ENCODE measurements at places on chromosomes 6 and 20.

GRCh38 chr6:13810688-13811446 lies 3.5 kb downstream of the MCUR1 start:
- DNase-seq: no peak

GRCh38 chr6:28125401-28125800 lies 992 bp downstream of the ZSCAN16 start:
- DNase-seq: no peak

GRCh38 chr6:55141611-55142010 lies 32.7 kb upstream of the HCRTR2 start:
- DNase-seq: no peak

DNA sequence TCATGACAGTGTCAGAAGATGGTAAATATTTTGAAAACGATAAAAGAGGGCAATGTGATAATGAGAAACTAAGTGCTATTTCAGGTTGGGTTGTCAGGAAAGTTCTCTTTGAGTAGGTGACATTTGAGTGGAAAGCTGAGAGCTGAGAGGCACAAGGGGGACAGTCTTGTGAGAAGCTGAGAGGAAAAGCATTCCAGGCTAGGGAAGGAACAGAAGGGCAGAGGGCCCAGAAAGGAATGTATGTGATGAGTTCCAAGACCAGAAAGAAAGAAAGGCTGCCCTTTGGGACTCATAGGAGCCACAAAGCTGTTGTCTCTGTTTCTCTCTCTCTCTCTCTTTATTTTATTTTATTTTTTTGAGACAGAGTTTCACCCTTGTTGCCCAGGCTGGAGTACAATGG lies 7.6 kb upstream of the RNF182 start:
- DNase-seq: no peak

GRCh38 chr6:169450097-169450496 lies 196.5 kb upstream of the THBS2 start:
- no peak for DNase-seq

GRCh38 chr6:170522565-170523183 lies 30.4 kb downstream of the PSMB1 start:
- DNase-seq: no peak

DNA sequence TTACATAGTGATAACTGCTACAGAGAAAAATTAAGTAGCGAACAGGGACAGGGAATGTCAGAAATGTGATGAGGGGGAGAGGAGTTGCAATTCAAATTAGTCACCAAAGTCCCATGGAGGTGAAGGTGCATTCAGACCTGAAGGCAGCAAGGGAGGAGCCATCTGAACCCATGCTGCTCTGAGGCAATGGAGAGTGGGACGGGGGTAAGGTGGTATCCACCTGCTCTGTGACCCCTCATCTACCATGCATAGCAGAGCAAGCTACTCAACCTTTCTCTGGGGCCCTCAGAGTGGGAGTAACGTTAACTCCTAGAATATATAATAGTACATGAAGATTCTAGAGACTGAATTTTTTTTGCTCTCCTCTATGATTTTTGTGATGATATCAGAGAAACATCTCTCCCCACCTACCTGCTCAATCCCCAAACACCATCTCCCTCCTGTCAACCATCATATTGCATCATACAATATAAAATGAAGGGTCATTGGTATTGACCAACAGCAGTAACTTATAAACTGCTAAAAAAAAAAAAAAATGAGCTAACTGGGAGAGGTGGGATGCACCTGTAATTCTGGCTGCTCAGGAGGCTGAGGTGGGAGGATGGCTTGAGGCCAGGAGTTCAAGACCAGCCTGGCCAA lies 16.6 kb upstream of the SCML4 start:
- DNase-seq: no peak

GRCh38 chr20:58703765-58704371 lies 11.3 kb downstream of the NPEPL1 start:
- DNase-seq: no peak

GRCh38 chr6:138287144-138287955 lies 69.1 kb upstream of the PBOV1 start:
- no peak for DNase-seq

DNA sequence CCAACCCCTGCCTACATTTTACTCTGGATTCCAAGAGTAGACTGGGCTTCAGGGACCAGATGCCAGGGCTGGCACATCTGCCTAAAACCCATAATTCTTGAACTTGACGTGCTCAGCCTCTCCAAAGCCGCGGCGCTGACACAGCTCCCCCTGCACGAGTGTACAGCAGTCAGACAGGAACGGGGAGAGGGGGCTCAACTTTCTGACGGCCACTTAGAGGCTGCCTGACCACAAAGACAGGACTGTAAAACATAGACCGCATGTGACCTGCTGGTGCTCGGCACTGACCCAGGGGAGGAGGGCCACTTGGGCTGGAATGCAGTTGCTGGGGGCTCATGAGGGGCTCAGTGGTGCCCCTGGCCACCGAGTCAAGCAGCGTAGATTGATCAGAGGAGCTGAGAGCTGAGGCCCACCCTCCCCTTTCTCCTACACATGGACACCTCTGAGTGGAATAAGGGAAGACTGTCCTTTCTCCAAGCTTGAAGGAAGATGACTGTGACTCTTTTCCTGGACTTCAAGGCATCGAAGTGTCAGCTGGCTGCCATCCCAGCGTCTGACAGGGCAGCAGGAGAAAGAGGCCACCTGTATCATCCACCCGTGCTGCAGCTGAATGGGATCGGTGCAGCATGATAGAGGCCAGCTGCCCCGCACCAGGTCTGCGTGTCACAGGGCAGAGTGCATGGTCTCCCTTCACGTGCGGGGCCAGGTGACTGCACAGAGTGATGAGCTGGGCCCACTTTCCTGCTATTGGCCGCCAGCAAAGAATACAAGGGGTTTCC lies 171.3 kb upstream of the AGPAT4 start:
- no peak for DNase-seq

Data from hematopoietic multipotent progenitor cell treated with erythropoietin and hydrocortisone succinate and interleukin-3 and kit ligand, for 15 days (in vitro differentiated cells).